ENCODE measurements at places on chromosomes 2 and 18.

DNA sequence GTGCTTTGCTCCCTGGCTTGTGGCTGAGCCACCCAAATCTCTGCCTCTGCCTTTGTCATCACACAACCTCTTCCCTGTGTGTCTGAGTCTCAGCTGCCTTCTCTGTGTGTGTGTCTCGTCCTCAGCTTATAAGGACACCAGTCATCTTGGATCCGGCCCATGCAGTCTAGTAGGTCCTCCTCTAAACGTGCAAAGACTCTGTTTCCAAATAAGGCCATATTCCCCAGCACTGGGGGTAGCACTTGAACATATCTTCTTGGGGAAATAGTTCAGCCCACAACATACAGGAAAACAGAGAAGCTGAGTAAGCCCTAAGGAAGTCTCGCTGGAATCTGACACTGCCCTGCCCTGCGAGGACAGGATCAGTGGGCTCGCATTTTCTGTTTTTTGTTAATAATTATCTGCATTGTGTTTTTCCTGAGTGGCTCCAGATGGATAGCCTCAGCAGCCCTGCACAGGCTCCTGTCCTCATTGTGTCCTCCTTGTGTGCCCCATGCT is 42.1 kb downstream of the MTCL1 start:
- DNase-seq: no peak

DNA sequence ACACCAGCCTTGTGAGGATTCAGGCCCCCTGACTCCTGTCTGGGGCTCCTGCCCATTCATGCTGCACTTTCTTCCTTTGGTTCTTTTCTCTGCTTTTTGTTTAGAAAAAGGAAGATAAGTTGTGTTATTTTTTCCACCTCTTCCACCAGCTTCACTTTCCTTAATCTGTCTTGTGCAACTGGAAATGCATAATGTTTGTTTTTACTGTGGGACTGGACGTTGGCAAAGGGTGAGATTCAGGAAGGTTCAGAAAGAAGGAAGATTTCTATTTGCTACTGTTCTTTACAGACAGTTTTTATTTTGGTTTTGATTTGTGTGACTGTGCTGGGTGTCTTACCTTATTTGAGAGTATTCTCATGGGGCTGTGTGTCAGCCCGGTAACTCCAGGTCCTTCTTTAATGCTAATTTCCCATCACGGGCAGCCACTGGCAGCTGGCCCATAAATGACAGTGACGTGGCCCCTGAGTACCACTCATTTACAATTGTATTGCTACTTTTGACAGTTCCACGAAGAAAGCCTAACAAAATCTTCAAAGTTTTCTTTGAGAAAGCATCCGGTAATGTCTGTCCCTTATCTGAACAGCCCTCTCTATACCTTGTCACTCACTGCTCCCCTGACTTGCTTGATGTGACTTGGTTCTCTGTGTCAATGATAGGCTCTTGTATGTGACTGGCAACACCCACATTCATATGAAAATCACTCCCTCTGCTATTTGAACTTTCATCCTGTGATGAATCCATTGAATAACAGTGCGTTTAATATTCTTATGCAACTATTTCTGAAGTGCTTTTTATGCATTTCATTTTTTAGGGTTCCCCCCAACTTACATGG is 32.7 kb downstream of the RHBDD1 start:
- no peak for DNase-seq

- DNase-seq: no peak
Measured at GRCh38 chr2:7829241-7829640, 852.6 kb upstream of the ID2 start.

GRCh38 chr2:81250270-81250669 is 945.7 kb upstream of the LRRTM1 start:
- no peak for DNase-seq

DNA sequence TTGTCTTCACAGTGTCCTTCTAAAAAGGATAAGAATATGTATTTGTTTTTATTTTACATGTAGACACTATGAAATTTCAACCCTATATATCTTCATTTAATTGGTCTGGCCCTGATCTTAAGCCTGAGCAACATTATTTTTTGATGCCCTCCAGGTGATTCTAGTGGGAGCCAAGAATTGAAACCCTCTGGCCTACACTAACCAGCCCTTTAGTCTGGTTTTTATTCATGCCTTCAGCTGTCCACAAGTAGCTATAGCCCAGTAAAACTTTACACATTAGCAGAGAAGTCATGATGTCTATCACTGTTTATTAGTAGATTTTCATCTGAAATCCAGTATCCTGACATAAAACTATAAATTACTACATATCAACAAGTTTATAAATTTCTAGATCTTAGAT is 52.7 kb upstream of the UBXN4 start:
- DNase-seq: no peak
